ENCODE measurements at places on chromosomes 2 and 18.

DNA sequence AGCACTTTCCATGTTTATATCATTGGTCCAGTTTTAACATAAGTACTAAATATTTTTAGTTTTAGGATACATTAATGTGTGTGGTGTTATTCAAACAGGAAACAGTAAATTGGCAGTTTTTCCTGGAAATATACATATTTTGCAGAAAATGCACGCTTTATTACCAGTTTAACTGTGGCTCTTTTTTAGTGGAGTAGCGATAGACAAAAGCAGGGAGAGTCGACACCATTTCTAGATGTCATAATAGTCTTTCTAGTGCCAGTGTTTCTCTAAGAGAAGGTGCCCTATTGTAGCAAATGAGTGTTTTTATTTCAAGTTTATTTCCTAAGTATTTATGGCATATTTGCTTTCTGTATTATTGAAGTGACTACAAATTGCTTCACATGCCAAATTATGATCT is 9.1 kb upstream of the SLC35G4 start:
- DNase-seq = no peak

DNA sequence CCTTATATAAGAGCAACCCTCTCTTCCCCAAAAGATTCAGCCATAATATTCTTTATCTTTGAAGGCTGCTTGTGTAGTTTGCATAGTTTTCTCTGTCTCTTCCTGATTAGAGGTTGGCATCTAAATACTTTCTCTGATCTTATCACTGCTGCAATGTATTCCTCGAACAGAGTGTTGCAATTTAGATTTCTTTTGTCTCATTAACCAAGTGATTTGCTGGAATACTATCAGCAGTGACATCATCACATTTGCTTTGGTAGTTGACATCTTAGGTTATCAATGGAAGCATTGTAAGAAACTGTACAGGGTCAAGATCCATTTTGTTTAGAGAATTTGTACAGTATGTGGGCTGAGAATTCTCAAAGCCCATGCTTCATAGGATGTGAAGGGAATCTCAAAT is 72.0 kb upstream of the NEUROD1 start:
- no peak for DNase-seq

- DNase-seq = peak; percentile 68
Measured at GRCh38 chr2:126527836-126528490, 128.0 kb upstream of the GYPC start.

DNA sequence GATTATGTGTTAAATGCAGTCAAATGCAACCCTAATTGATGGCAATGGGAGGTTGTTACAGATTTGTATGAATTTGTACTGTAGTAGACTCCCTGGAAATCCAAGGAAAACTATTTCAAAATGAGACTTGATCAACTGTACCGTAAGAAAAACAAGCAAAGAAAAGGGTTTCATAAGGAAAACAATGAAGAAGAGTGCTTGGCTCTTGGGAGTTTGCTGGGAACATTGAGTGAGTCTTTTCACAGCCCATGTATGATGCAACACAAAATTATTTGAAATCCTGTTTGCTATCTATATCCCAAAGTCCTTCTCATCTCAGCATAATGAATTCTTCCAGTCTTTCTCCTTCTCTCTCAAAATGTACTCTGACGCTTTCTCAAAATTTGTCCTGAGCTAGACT is 67.0 kb upstream of the OSR1 start:
- no peak for DNase-seq

DNA sequence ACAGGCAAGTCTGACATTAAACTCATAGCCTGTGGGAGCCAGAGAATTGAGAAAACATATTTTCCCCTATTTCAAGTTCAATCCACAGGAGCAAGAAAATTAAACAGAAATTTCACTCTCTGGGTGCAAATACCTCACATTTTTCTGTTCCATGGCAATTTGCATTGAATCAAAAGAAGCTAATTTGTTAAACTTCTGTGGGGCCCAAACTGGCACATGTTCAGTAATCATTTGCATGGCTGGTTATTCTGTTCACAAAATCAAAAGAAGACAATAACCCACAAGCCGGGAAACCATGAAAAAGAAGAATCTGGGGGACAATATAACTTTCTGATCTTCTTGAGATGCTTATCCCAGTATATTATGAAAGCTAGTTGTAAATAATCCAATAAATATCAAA is 363.1 kb downstream of the LRP1B start:
- no peak for DNase-seq

DNA sequence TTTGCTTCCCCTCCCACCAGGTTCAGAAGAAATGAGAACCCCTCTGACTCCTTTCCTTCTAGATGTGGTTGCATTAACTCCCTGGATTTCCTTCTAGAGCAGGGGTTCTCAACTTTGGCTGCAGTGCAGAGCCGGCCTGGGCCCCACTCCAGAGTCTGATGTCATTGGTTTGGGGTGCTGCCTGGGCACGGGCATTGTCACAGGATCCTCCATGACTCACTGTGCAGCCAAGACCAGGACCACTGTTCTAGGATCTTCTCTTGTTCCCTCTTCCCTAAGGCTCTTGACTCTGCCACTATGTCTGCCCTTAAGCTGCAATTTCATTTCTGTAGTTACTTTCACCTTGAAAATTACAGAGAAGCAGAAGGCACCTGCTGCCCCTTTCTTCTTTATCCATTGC is 31.8 kb downstream of the TBC1D8 start:
- DNase-seq = no peak

GRCh38 chr2:5696945-5697521 is 4.8 kb downstream of the SOX11 start:
- no peak for DNase-seq

- no peak for DNase-seq
Measured at GRCh38 chr18:33717339-33717738, 139.3 kb downstream of the ASXL3 start.

DNA sequence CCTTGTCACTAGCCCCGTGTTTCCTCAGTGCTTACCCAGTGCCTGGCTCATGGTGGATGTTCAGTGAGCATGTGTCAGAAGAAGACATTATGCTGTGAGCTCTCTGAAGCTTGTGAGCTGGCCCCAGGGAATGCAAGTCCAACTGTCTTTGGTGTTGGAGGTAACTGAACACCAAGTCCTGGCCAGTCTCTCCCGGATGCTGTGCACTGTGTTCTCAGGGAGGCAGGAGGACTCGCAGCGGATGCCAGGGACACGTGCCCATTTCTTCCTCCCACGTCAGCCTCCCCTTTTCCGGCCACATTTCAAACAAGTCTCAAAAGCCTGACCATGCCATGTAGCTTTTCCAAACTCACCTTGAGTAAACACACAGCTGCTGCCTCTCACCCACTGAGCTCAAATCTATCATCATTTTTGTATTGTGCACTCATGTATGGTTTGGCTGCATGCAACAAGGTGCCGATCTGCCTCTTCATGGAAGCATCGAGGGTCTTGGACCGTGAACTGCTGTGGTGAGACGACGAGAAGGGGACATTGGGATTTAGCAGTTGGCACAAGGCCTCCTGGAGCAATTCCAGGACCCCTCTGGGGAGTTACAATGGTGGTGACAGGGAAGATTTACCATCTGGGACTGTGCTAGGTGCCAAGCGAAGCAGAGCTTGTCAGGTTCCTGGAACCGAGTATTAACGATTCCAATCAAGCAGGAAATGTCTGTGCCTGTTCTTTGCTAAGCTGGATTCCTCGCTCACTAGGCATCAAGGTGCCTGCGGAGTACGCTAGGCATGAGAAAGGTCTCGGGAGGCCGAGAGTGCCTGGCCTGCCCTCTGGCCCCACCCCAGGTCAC is 44.4 kb upstream of the MGAT4A start:
- DNase-seq = no peak

DNA sequence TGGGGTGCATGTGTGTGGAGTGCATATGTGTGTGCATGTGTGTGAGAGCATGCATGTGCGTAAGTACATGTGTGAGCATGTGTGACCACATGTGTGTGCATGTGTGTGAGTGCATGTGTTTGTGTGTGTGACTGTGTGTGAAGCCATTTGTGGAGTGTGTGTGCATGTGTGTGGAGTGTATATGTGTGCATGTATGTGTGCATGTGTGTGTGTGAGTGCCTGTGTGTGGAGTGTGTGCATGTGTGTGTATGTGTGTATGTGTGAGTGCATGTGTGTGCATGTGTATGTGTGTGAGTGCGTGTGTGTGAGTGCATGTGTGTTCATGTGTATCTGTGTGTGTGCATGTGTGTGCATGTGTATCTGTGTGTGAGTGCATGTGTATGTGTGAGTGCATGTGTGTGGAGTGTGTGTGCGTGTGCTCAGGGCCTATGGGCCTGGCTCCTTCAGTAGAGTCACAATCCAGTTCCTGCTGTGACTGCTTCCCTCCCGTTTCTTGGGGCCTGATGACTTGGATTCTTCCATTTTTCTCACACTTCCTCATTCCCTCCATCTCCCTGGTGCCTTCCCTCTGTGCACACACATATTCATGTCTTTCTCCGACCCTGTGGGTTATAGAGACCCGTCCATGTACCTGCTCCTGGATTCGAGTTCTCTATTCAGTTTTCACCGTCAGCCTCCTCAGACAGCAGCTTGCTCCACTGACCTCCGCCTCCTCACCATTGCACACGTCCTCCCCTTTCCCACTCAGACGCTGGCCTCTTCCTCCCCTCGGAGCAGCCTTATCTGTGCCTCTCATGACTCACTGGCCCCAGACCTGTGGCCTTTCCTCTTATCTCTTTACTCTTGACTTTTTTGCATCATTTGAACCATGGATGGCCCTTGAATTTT is 25.2 kb downstream of the TOGARAM2 start:
- DNase-seq = no peak

GRCh38 chr18:55998801-55999385 is 410.9 kb upstream of the TCF4 start:
- DNase-seq = no peak

- DNase-seq = no peak
Measured at GRCh38 chr18:76914314-76914713, 92.0 kb downstream of the ZNF236 start.

- DNase-seq = peak; percentile 79
Measured at GRCh38 chr2:10832203-10832936, 19.8 kb upstream of the PDIA6 start.

- DNase-seq = no peak
Measured at GRCh38 chr2:199307461-199307860, 150.3 kb downstream of the SATB2 start.

DNA sequence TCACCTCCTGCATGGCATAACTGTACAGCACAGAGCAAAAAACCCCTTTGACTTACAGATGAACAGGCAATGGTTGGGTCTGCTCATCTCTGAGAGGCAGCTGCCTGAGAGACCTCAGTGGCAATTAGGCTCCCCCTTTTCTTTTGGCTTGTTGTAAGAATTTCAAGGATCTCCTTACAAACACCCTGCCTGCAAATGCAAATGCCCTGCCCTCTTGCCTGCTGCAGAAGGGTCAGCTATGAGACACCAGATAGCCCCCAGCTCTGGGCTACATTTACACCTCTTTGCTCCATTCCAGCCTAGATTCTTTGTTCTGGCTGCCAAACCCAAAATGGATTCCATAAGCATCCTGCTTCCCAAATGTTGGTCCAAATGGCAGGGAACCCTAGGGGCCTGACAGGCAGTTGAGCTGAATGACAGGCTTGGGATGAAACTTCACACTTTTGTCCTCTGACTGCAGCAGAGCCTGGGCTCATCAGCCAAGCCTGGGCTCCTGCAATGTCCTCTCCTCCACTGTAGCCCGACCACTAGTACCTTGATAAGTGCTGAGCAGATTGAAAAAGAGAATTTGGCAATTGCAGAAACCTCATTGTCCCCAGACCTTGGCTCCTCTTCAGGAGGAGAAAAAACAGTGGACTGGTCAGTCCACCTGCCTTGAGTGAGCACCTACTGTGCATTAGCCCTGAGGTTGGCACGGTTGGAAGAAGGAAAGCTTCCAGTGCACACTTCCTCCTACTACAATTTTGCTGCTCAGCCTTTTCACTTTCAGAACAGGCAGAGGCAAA is 678.3 kb downstream of the BCL11A start:
- DNase-seq = no peak

- no peak for DNase-seq
Measured at GRCh38 chr18:46706968-46707367, 49.9 kb downstream of the ST8SIA5 start.

DNA sequence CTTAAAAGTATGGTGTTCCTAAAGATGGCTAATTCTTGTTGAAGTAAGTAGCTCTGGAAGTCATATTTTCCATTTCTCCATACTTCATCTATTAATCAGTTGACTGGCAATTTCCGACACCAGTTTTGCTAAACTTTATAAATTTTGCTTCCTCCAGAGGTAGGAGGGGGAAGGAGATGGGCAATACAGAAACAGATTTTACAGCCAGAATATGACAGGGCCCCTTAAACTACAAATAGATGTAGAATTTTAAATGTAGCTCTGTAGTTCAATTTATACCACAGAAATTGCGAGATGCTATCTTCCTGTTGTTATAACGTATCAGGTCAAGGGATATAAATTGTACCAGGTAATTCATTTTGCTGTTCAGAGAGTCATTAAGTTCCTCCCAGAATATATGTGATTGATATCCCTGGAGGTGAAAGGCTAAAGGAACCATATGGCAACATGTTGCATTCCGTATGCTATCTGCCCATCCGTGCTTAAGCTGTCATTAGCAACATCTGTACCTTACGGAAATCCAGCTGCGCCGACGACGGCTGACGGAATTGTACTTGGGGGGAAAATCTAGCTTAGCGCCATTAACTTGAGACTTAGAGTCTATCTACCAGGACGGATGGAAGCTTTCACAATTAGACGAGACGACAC is 8.4 kb upstream of the NR4A2 start:
- peak; percentile 74 for DNase-seq

- no peak for DNase-seq
Measured at GRCh38 chr18:1653873-1654272, 749.2 kb downstream of the ADCYAP1 start.

- DNase-seq = no peak
Measured at GRCh38 chr2:28639092-28639691, 112.4 kb upstream of the PPP1CB start.

DNA sequence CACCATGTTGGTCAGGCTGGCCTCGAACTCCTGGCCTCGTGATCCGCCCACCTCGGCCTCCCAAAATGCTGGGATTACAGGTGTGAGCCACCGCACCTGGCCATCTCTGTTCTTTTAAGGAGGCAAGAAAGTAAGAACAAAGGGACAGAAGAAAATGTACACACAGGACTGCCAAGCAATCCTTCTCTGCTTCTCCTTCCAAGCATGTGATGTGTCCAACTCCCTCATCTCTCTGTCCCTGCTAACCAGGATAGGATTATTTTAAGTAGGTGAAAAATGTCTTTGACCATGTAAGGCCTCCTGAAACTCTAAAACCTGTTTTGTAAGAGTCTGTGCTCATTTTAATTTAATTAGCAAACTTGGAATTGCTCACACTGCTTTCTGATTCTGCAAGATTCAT is 89.3 kb upstream of the ATL2 start:
- DNase-seq = no peak

DNA sequence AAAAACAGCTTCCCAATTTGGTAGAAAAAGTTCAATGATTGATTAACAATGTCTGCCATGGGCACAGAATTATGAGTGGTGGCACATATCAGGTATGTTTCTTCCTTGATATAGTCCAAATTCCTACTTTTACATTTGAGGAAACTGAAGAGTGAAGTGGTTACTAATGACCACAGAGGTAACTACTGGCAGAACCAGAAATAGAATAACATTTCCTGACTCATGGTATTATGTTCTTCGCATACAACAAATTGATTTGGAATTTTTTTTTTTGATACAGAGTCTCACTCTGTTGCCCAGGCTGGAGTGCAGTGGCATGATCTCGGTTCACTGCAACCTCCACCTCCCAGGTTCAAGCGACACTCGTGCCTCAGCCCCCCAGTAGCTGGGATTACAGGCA is 6.0 kb upstream of the NFE2L2 start:
- no peak for DNase-seq

- DNase-seq = no peak
Measured at GRCh38 chr2:211429256-211429920, 873.0 kb downstream of the CPS1 start.

GRCh38 chr2:150127346-150127990 is 360.0 kb downstream of the RND3 start:
- no peak for DNase-seq

GRCh38 chr2:20027705-20028434 is 15.4 kb upstream of the MATN3 start:
- DNase-seq = no peak

Data from CD4-positive, alpha-beta memory T cell (primary cell).